ENCODE measurements at places on chromosomes 6 and 20.

GRCh38 chr6:25332655-25333071 lies 53.5 kb downstream of the CARMIL1 start:
- DNase-seq, result no peak

DNA sequence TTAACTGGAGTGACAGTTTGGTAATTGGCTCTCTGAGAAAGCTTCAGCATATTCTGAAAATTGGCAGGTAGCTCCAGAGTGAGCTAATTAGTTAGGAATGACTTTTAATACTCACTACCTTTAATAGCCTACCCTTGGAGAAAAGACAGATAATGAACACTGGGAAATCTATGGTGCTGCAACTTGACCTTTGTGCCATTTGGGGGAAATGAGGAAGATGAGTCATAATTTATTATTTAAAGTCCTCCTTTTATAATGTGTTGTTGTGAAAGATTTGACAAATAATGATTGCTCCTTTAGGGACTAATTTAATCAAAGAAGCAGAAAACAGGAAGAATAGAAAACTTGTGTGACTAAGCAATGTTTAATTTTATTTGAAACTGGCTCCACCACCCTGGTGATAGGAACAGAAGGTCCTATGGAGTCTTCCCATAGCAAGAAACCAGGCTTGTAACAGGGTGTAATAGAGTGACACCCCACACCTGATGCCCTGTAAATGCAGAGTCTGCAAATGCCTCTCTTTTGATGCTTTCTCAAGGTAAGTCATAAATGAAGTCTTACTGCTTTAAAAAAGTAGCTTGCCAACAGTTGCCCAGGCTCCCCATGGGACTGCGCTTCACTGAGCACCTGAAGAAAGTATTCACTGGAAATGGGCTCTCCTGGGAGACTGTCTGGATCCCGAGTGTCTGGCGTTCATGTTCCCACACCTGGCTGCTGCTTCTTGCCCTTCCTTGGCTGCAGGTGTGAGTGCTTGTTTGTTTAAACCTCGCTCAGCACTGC lies 134.4 kb downstream of the LRRC1 start:
- no peak for DNase-seq

DNA sequence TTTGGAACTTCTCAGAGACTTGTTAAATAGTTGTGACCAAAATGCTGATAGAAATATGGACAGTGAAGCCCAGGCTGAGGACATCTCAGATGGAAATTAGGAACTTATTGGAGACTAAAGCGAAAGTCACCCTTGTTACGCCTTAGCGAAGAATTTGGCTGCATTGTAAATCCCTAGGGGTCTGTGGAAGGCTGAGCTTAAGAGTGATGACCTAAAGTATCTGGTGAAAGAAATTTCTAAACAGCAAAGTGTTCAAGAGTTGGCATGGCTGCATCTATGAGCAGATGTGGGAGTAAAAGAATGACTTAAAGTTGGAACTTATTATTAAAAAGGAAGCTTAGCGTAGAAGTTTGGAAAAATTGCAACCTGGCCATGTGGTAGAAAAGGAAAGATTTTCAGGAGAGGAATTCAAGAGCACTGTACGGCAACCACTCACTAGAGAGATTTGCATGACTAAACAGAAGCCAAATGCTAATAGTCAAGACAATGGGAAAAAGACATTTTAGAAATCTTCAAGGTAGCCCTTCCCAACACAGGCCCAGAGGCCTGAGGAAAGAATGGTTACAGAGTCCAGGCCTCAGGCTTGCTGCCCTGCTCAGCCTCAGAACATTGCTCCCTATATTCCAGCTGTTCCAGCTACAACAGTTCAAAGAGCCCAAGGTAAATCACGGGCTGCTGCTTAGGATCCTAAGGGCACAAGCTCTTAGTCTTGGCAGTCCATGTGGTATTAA lies 61.6 kb upstream of the TNFRSF21 start:
- no peak for DNase-seq

GRCh38 chr6:6595952-6596351 lies 7.4 kb downstream of the LY86 start:
- no peak for DNase-seq

- no peak for DNase-seq
These were observed 581.9 kb downstream of the HTR1B start for GRCh38 chr6:76881414-76881813.

DNA sequence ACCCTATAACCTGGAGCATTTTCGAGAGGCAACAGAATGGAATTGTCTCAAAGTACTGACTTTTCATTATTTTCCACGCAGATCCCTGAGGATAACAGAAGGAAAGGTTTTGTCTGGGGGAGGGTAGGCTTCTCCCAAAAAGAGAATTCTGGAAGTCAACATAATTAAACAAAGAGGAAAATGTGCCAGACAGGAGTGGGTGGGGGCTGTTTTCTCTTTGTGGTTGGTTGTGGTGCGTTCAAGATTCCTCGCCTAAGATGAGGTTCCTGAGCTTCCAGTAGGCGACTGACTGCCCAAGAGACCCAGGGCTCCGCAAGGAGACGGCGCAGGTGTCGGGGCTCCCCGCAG lies 70.4 kb downstream of the SOX4 start:
- no peak for DNase-seq

GRCh38 chr20:10876558-10876957 lies 202.8 kb upstream of the JAG1 start:
- DNase-seq, result no peak

GRCh38 chr20:51687108-51687507 lies 81.1 kb downstream of the ATP9A start:
- no peak for DNase-seq

GRCh38 chr6:36519352-36519751 lies 27.9 kb downstream of the STK38 start:
- DNase-seq, result no peak

- no peak for DNase-seq
These were observed 80.5 kb downstream of the MTFR2 start for GRCh38 chr6:136169394-136170148.

DNA sequence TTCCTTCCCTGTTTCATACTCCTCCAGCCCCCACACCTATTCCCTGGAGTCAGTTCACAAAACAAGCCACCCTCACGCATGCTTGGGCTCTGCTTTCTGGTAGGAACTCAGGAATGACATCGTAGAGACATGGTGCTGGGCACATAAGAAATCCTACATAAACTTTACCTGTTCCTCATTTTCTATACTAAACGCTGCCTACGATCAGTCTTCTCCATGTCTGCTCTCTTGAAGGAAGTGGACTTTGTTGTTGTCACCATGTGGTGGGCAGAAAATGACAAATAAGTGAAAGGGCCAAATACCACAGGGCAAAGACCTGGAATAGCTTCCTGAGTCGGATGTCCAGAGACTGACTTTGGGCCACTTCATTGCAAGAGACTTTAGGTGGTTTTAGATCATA lies 10.1 kb downstream of the MYLK4 start:
- DNase-seq, result no peak

DNA sequence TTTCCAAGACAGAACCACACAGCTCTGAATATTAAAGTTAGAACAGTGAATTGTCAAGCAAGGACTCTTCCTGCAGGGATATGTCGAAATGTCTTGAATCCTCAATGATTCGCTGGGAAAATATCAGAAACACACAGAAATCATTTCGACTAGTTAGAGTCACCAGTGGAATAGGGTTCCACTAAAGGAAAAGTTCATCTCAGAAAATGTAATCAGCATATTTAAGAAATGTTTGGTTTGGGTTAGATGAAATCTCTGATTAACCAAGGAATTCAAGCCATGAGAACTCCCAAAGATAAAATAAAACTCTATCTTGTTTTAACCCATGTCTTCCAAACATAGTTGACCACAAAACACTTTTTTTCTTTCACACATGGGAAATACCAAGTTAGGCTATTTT lies 621.0 kb upstream of the NRSN1 start:
- no peak for DNase-seq

DNA sequence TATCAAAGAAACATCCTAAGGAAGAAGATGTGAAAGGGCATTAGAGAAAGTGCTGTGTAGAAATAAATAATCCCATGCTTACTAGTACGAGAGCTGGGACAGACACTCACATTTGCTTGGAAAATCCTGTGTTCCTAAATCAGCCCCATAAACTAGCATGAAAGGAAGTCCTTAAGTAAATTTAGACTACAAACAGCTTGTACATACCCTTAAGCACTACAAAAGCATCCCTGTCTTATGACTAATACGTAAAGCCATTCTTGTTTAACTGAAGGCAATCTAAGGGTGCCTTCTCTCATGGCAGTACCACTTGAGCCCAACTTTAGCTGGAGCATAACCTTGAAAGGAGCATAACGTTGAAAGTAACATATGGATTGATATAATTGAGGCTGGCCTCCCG lies 15.4 kb upstream of the FOXQ1 start:
- no peak for DNase-seq

- DNase-seq, result no peak
These were observed 43.4 kb downstream of the DLGAP4 start for GRCh38 chr20:36349384-36350170.

GRCh38 chr6:138272533-138273315 lies 54.4 kb upstream of the PBOV1 start:
- DNase-seq, result no peak

- DNase-seq, result no peak
These were observed 22.6 kb upstream of the BTN3A2 start for GRCh38 chr6:26342106-26343004.

DNA sequence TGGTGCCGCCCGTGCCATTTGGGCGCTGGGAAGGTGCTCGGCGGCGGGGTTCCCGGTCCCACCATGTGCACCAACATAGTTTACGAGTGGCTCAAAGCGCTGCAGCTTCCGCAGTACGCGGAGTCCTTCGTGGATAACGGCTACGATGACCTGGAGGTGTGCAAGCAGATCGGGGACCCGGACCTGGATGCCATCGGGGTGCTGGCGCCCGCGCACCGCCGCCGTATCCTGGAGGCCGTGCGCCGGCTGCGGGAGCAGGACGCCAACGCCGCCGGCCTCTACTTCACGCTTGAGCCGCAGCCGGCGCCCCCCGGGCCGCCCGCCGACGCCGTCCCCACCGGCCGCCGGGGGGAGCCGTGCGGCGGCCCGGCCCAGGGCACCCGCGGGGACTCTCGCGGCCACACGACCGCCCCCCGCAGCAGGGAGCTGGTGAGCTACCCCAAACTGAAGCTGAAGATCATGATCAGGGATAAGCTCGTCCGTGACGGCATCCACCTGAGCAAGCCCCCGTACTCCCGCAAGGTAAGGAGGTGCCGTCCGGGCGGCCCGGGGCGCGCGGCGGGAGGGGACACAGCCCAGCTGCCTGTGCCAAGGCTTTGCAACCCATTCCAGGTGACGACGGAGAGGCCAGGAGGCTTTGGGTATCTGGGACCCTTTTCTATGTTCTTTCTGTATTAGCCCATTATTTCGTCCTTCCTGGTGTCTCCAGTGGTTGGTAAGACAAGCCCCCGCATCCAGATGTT lies 547 bp downstream of the SAMD5 start:
- no peak for DNase-seq

DNA sequence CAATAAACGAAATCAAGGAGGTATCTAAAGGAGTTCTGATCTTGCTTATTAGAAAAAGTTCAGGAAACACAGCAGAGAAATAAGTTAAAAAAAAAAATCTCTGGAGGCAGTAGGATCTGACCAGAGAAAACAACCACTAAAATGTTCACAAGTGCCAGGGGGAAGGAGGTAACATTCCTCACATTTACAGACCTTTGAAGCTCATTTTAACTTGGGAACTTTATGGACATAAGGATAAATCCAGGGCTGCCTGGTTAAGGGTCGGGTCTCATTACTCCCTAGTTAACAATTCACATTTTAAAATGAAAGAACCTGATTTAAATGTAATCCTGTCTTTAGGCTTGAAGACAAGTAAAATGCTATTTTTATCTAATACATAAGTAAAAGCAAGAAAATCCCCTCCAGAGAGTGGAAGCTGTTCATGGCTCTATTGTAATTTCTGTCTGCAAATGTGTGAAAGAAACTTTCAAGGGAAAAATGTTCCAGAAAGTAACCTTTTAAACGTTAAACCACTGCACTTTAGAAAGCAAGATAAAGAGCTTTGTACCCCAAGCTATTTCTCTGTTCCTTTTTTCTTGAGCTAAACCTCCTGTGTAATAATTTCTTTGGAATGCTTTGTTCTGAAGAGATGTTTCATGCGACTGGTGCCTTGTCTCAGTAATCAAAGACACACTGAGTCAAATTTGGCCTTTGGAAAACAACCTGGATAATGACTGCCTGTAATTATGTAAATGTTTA lies 38.2 kb downstream of the MYLIP start:
- DNase-seq, result no peak

DNA sequence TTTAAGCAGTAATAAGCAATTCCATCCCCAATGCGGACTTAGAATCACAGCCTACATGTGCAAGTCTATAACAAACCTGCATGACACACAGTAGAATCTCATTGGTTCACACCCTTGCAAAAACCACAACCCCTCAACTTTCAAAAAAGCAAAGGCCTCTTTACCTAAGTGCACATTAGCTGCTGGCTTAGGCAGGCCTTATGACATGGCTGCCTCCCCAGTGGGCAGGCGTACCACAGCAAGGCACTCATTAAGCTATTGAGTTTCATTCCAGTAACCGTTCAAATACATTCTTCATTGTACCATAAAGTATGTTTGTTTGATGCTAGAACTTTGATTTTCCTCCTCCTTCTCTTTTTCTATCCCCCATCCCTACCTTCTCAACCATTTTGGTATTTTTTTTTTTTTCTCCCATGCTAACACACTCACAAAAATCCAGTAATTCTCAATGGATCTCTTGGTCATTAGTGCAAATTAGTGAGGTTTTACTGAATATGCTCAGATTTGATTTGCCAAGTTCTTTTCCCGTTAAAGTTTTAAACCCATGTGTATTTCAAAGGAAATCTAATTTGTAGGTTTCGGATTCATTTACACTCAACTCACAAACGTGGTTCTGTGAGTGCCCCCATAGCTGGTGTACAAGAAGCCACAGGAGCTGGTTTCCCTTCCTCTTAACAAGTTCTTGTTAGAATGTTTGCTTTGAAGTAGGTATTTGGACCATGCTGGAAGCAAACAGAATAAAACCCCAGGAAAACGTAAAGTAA lies 460.4 kb upstream of the RUNX2 start:
- no peak for DNase-seq

DNA sequence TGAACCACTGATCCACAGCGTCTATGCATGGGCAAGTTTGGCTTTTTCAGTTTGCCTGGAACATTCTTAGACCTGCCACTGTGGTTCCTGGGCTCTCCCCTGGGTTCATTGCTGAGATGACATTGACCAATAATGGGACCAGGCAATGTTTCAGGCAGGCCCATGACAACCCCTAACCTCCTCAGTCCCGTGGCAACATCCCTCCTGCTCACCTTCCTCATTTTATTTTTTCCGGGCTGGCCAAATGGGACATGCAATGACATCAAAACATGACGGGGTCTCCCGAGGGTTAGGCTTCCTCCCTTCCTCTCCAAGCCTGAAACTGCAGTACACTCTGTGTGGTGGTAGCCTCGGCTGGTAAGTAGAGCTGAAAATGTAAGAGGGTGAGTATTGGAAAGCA lies 234.0 kb upstream of the RREB1 start:
- DNase-seq, result no peak

GRCh38 chr6:112122756-112123155 lies 35.4 kb downstream of the FAM229B start:
- no peak for DNase-seq

GRCh38 chr20:34948030-34948429 lies 7.6 kb downstream of the GSS start:
- no peak for DNase-seq

- no peak for DNase-seq
These were observed 41.9 kb downstream of the EDN3 start for GRCh38 chr20:59342023-59342957.
